ENCODE measurements at places on chromosomes 5 and 9.

DNA sequence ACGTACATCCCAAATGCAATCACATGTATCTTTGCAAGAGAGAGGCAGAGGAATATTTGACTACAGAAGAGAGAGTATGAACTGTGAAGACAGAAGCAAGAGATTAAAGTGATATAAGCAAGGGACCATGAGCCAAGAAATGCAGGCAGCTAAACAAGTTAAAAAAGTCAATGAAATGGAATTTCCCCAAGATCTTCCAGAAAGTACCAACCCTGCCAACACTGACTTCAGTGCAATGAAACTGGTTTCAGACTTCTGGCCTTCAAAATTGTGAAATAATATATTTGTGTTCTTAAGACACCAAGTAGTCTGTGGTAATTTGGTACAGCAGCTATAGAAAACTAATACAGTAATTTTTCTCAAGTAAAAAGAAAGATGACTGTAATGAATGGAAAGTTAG lies 20.9 kb downstream of the FOXI1 start:
- H3K4me3 ChIP-seq = no peak overlapping the region
- DNase-seq = no peak
- H3K27ac ChIP-seq = no peak overlapping the region
- H3K4me1 ChIP-seq = no peaks in the 10 kb centered on the region

DNA sequence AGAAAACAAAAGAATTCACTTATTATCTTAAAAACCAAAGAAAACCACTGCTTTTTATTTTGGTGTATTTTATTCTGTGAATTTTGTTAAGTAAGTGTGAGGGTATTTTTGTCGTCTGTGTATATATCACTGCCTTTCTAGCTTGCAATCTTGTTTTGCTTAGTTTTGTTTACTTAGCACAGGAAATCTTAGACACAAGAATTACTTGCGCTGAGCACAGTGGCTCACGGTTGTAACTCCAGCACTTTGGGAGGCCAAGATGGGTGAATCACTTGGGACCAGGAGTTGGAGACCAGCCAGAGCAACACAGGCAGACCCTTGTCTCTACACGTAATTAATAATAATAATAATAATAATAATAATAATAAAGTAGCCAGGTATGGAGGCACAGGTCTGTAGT lies 230.3 kb downstream of the PAPPA start:
- no peak for DNase-seq
- no peaks in the 10 kb centered on the region for H3K4me1 ChIP-seq
- no peak overlapping the region for H3K4me3 ChIP-seq
- H3K27ac ChIP-seq = no peak overlapping the region

GRCh38 chr5:126096442-126097006 lies 326.7 kb upstream of the GRAMD2B start:
- H3K4me1 ChIP-seq = no peaks in the 10 kb centered on the region
- H3K4me3 ChIP-seq = no peak overlapping the region
- no peak overlapping the region for H3K27ac ChIP-seq
- no peaks in the 10 kb centered on the region for H3K27me3 ChIP-seq

- H3K4me3 ChIP-seq = no peak overlapping the region
- no peaks in the 10 kb centered on the region for H3K4me1 ChIP-seq
- H3K27ac ChIP-seq = no peak overlapping the region
- H3K36me3 ChIP-seq = peaks cover 2% of the 10 kb centered on the region
- H3K27me3 ChIP-seq = peaks cover 25% of the 10 kb centered on the region
These were observed 39.8 kb upstream of the FBXL17 start for GRCh38 chr5:108421713-108422112.

GRCh38 chr5:144276034-144276822 lies 105.6 kb downstream of the KCTD16 start:
- H3K27me3 ChIP-seq = no peaks in the 10 kb centered on the region
- H3K4me1 ChIP-seq = no peaks in the 10 kb centered on the region
- no peak overlapping the region for H3K27ac ChIP-seq
- no peaks in the 10 kb centered on the region for H3K36me3 ChIP-seq
- no peak overlapping the region for H3K4me3 ChIP-seq
- DNase-seq = no peak

GRCh38 chr5:178398901-178399700 lies 166.5 kb upstream of the PHYKPL start:
- DNase-seq = no peak
- no peak overlapping the region for H3K4me3 ChIP-seq
- H3K27ac ChIP-seq = no peak overlapping the region
- H3K36me3 ChIP-seq = no peaks in the 10 kb centered on the region

GRCh38 chr5:179393078-179393477 lies 47.8 kb upstream of the ADAMTS2 start:
- peaks cover 8% of the 10 kb centered on the region for H3K36me3 ChIP-seq
- H3K27ac ChIP-seq = no peak overlapping the region
- H3K4me1 ChIP-seq = no peaks in the 10 kb centered on the region
- DNase-seq = no peak

- DNase-seq = no peak
- no peak overlapping the region for H3K27ac ChIP-seq
- peaks cover 10% of the 10 kb centered on the region for H3K27me3 ChIP-seq
- H3K36me3 ChIP-seq = no peaks in the 10 kb centered on the region
- no peak overlapping the region for H3K4me3 ChIP-seq
These were observed 11.1 kb upstream of the PPP1R2B start for GRCh38 chr5:156838961-156839360.

- no peaks in the 10 kb centered on the region for H3K27me3 ChIP-seq
- H3K4me1 ChIP-seq = no peaks in the 10 kb centered on the region
- H3K4me3 ChIP-seq = no peak overlapping the region
- H3K27ac ChIP-seq = no peak overlapping the region
These were observed 132.9 kb downstream of the ADAMTSL1 start for GRCh38 chr9:18606846-18607245.

DNA sequence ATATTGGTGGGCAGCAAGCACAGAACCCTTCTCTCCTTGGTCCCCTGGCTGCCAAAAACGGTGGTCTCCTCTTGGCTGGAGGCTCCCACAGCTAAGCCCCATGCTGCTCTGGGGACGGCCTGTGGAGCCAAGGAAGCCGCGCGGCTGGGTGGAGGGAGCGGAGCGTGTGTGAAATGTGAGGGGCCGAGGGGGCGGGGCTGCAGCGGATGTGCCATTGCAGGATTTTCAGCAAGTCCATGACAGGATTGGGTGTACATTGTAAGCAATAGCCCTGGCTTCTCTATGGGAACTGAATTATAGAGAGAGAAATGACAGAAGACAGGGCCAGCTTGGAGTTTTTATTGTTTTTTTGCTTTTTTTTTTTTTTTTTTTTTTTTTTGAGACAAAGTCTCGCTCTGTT lies 336.5 kb downstream of the DIRAS2 start:
- no peak overlapping the region for H3K4me3 ChIP-seq
- no peak for DNase-seq
- no peaks in the 10 kb centered on the region for H3K36me3 ChIP-seq
- no peaks in the 10 kb centered on the region for H3K4me1 ChIP-seq

- H3K27ac ChIP-seq = peak overlapping the region; percentile 33
- H3K4me1 ChIP-seq = no peaks in the 10 kb centered on the region
- no peak for DNase-seq
- no peaks in the 10 kb centered on the region for H3K27me3 ChIP-seq
- H3K36me3 ChIP-seq = no peaks in the 10 kb centered on the region
These were observed 182.8 kb downstream of the SEMA5A start for GRCh38 chr5:9363026-9363425.

GRCh38 chr5:108459769-108460168 lies 77.9 kb upstream of the FBXL17 start:
- peaks cover 18% of the 10 kb centered on the region for H3K27me3 ChIP-seq
- H3K27ac ChIP-seq = no peak overlapping the region
- DNase-seq = no peak
- no peak overlapping the region for H3K4me3 ChIP-seq
- no peaks in the 10 kb centered on the region for H3K4me1 ChIP-seq

- no peaks in the 10 kb centered on the region for H3K4me1 ChIP-seq
- no peaks in the 10 kb centered on the region for H3K36me3 ChIP-seq
- H3K4me3 ChIP-seq = no peak overlapping the region
- H3K27ac ChIP-seq = no peak overlapping the region
- no peak for DNase-seq
These were observed 254.7 kb upstream of the RGMB start for GRCh38 chr5:98518754-98519153.

DNA sequence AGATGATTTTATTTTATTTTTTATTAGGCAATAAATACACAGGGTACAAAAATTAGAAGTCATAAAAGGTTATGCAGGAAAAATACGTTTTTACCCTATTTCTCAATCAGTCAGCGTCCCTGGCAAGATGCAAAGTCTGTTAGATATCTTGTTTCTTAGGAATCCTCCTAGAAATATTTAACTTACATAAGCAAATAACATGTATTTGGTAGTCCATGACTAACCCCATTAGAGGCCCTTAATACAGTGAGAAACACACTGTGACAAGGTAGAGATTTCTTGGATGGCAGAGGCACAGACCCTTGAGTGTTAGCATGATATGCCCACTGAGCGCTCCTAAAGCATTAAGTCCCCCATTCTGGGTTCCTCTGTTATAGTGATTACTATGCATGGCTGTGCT lies 121.2 kb upstream of the ADAMTSL1 start:
- no peak overlapping the region for H3K4me3 ChIP-seq
- no peak overlapping the region for H3K27ac ChIP-seq
- H3K4me1 ChIP-seq = no peaks in the 10 kb centered on the region
- DNase-seq = no peak

- H3K4me3 ChIP-seq = no peak overlapping the region
- H3K4me1 ChIP-seq = no peaks in the 10 kb centered on the region
- H3K27me3 ChIP-seq = peaks cover 19% of the 10 kb centered on the region
- no peak overlapping the region for H3K27ac ChIP-seq
These were observed 66.4 kb downstream of the NFIB start for GRCh38 chr9:14247577-14247976.

DNA sequence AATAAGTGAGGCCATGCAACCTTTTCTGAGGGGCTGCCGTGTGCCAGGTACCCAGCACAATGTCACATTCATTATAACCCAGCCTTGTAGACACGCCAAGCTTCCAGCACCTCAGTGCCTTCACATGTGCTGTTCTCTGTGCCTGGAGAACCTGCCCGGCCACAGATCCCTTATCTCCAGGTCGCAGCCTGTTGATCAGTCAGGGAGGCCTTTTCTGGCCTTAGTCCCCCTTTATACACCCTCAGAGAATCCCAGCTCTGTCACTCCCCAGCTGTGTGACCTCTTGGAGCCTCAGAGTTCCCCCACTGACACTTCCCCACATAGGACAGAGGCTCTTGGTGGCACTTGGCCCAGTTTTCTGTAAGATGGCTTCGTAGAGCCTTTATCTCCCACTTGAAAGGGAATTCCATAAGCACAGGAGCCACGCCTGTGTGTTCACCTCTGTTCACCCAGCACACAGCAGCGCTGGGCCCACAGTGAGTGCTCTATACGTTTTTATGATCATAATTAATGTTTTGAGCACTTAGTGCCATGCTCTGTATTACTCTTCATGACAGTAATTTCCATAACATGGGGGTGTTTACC lies 38.7 kb downstream of the NEURL1B start:
- no peaks in the 10 kb centered on the region for H3K36me3 ChIP-seq
- no peak overlapping the region for H3K4me3 ChIP-seq
- no peak for DNase-seq

DNA sequence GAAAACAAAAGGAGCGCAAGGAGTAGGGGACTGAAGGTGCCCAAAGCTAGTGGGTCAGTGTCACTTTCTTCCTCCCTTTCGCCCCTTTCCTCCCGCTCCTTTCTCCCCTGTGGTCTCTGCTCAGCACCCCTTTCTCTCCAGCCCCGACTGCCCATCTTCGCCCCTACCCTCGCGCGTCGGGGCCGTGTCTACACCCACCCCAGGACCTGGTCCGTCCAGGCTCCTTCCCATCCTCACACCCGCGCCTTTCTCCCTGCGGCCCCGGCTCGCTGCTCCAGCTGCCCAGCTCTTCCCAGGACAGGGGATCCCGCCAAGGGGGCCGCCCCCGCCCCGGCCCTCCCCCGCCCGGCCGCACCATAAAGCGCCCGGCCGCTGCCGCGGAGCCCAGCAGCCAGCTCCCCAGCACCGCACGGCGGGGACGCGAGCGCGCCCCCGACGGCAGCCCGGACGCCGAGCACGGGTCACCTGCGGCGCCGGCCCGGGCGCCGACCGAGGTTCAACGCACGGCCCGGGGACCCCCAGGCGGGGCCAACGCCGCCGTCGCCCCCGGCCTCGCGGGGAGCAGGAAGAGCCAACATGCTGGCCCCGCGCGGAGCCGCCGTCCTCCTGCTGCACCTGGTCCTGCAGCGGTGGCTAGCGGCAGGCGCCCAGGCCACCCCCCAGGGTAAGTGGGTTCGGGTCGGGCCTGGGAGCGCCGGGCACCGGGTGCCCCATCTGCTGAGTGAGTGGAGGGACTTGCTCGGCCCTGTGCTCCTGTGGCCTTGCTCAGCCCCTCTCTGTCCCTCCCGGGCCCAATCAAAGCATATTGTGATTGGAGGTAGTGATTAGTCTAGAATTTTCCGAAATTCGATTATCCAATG lies at the start of gene THBS4:
TSS of gene THBS4 (plus strand) at position 387 of the 860 bp plus-strand sequence. CDS start at position 577, 190 bp downstream.
- DNase-seq = peak; percentile 36
- H3K4me1 ChIP-seq = peaks cover 51% of the 10 kb centered on the region
- peaks cover 3% of the 10 kb centered on the region for H3K36me3 ChIP-seq
- peaks cover 67% of the 10 kb centered on the region for H3K27me3 ChIP-seq
- no peak within 1 kb of the TSS for H3K27ac ChIP-seq
- peak within 1 kb of the TSS; percentile 82 for H3K4me3 ChIP-seq

GRCh38 chr9:120610975-120611689 lies 31.2 kb upstream of the CDK5RAP2 start:
- no peaks in the 10 kb centered on the region for H3K27me3 ChIP-seq
- H3K4me1 ChIP-seq = no peaks in the 10 kb centered on the region
- no peak for DNase-seq
- H3K36me3 ChIP-seq = no peaks in the 10 kb centered on the region
- H3K4me3 ChIP-seq = no peak overlapping the region

DNA sequence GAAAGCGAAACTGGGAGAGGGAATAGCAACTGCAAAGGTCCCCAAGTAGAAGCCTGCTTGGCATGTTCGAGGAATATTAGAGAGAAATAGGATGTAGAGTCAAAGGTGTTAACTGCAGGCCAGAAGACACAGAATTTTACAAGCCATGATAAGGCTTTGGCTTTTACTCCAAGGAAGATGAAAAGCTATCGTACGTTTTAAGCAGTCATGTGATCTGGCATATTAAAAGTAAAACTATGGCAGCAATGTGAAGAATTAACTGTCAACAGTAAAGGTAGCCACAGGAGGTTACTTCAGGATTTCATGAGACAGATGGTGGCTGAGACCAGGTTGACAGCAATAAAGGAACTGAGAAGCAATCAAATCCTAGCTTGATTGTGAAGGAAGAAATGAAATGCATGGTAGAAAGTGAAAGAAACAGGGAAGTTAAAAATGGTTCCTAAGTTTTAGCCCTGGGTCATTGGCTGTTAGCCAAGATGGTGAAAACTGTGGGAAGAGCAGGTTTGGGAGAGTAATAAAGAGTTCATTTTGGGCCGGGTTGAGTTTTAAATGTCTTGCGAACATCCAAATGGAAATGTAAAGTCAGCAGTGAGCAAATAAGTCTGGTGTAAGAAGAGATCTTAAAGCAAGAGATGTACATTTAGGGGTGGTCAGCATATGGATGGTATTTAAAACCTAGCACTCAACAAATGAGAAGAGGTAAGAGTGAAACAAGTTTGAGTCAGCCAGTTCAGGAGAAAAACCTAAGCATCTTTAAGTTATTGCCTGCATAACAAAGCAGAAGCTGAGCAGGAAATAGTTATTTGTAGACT lies 20.3 kb upstream of the TTC33 start:
- DNase-seq = no peak
- peaks cover 20% of the 10 kb centered on the region for H3K4me1 ChIP-seq
- H3K4me3 ChIP-seq = peak overlapping the region; percentile 24
- peak overlapping the region; percentile 56 for H3K27ac ChIP-seq
- H3K36me3 ChIP-seq = peaks cover 2% of the 10 kb centered on the region

Measured in activated T-cell treated with anti-CD3 and anti-CD28 coated beads, Interleukin-2, amount 50 U/mL, for 72 hours (primary cell).